Fibroblast of skin of abdomen (primary cell): ENCODE measurements at places on chromosomes 4 and X.
A peak's percentile ranks its signal among the peaks of the same experiment; 100 is the strongest.

DNA sequence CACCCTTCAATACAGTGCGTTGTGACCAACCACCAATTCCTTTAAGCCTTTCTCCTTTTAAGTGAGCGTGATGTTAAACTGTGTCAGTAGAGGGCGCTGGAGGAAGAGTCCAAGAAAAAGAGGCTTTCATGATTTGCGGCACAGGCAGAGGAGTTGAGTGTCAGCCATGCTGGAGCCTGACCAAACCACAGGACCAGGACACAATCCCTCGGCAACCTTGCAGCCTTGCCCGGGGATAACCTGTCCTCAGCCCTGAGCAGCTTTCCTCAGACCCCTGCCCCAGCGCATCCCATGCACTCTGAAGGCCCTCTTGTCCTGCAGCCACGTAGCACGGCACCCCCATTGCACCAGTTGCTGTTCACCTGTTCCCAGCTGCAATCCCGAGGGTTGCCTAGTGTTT lies 53.5 kb upstream of the SMIM31 start:
- DNase-seq, result no peak

DNA sequence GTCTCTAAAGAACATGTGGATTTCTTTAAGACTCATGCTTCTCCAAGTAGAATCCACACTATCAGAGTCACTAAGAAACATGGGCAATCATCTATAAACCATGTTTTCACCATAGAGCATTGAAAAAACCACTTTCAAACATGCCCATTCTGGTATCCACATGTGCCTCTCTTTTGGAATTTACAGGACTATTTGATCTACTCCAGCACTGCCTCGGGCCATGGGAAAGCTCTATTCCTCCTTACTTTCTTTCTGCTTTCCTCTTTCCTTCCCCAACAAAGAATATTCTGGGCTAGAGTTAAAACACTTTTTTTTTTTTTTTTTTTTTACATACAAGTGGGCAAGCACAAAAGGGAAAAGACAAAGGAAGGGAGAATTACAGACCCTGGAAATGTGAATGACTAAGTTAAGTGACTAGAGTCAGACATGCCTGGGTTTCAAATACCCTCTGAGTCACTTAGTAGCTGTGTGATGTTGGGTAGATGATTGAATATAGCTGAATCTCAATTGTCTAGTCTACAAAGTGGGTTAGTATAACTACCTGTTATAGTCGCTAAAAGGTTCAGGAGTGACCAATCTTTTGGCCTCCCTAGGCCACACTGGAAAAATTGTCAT lies 847.7 kb upstream of the INTU start:
- peak; percentile 26 for DNase-seq

- DNase-seq, result no peak
Observed at GRCh38 chr4:149973181-149973580, 105.1 kb upstream of the DCLK2 start.

GRCh38 chr4:137474711-137475301 lies 57.5 kb downstream of the PCDH18 start:
- DNase-seq, result peak; percentile 52

GRCh38 chrX:94751611-94752010 lies 1077.6 kb downstream of the FAM133A start:
- no peak for DNase-seq

- no peak for DNase-seq
Observed at GRCh38 chrX:96170626-96171025, 514.0 kb upstream of the DIAPH2 start.

GRCh38 chrX:106716004-106716403 lies 10.5 kb upstream of the RNF128 start:
- DNase-seq, result no peak

- DNase-seq, result no peak
Observed at GRCh38 chr4:178311997-178312396, 869.8 kb upstream of the AGA start.

DNA sequence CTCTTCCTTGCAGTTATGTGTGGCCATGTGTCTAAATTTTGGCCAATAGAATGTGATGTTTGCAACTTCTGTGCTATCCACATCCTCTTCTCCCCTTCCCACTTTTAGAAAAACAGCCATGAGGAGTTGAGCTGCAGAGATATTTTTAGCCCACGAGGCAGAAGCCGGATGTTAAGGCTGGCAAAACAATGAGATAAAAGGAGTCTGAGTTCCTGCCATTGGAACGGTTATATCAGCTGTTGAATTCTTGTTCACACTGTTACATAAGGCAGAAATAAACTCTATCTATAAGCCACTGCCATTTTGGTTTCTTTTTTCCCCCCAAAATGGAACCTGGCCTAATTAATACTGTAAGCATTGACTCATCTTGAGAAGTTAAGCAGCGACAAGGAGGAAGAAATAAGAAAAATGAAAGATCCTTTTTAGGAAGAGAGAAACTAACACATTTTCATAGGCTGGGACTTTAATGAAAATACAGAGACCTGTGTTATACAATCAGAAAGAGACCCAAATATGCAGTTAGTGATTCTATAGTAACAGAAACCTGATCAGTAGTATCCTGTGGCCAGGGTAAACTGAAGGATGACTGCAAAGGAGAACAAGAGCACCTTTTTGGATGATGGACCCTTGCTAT lies 200.5 kb downstream of the INPP4B start:
- DNase-seq, result no peak

GRCh38 chr4:39834269-39834668 lies 136.3 kb downstream of the UBE2K start:
- DNase-seq, result no peak

DNA sequence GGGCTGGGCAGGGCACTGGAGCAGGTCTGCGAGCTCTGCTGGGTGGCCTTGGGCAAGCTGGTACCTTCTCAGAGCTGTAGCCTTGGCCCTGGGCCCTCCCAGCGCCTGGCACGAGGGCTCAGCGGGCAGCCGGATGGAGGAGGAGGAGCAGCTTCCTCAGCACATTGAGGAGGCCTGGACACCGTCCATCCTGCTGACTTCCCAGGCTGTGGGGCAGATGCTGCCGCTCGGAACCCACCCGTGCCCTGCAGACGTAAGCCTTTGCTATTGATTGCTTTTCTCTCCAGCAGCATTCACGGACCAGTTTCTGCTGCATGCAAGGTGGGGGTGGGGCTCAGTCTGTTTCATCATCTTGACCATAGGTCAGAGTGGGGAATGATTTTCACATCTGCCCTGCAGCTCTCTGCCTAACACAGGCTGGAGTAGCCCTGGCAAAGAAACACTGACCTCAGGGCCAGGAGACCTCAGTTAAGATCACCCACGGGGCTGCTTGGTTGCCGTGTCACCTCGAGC lies 80.7 kb upstream of the PSAPL1 start:
- no peak for DNase-seq
